RCC 7860 (cell line): ENCODE measurements at places on chromosomes 16 and 17.

- no peak for DNase-seq
Observed at GRCh38 chr17:60630352-60630751, 30.4 kb downstream of the PPM1D start.

DNA sequence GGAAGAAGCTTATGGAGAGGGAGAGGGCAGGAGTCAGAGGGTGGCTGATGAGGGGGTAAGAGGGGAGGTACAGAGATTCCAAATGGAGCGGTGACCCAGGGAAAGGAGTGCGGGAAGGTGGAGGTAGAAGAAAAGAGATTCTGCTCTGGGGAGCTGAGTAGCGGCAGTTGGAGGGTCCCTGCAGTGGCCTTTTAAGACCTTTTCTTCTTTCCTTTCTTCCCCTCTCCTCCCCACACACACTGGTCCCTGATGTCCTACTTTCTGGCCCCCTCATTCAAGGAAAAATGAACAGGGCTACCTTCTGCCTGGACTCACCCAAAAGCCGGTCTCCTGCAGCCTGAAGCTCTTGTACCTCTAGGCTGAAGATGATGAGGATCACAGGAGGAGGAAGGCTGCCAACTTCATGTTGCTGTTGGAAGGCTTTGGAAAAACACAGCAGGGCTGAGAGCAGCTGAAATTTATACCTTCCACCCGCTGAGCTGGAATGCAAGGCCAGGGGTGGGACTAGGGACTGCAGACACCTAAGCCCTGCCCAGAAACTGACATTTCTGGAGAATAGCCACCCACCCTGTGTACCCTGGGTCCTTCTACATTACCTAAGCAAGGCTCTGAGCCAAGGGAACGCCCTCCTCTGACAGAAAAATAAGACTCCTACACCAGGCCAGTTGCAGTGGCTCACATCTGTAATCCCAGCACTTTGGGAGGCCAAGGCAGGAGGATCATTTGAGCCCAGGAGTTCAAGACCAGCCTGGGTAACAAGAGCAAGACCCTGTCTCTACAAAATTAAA, 9.4 kb upstream of the HEATR6 start:
- DNase-seq = no peak

- no peak for DNase-seq
Observed at GRCh38 chr17:77437017-77437416, 296.2 kb downstream of the SEC14L1 start.

GRCh38 chr16:49636608-49637007, 219.3 kb downstream of the ZNF423 start:
- DNase-seq = no peak

GRCh38 chr16:15054357-15055140, 1.3 kb downstream of the NTAN1 start:
- DNase-seq = no peak

- DNase-seq = no peak
Observed at GRCh38 chr17:19660219-19660870, 11.8 kb downstream of the ALDH3A2 start.

- peak; percentile 32 for DNase-seq
Observed at GRCh38 chr16:87790292-87791100, 24.7 kb upstream of the KLHDC4 start.

DNA sequence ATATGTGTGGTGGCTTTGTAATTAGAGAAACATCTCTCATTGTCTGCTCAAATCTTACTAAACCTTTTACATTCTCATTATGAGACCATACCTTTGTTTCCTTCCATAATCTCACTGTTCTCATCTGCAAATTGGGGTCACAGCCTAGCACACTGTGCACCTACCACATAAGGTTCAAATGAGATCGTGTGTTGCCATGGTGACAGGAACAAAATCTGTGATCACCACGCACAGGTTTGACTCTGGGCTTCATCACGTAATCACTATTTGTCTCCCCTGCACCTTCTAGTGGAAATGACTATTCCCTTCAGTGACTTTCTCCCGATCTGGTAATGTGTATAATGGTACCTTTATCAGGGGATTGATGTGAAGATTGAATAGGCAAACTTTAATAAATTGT, 26.1 kb downstream of the CDH8 start:
- DNase-seq = no peak
